ENCODE measurements at places on chromosomes 6 and 20.

DNA sequence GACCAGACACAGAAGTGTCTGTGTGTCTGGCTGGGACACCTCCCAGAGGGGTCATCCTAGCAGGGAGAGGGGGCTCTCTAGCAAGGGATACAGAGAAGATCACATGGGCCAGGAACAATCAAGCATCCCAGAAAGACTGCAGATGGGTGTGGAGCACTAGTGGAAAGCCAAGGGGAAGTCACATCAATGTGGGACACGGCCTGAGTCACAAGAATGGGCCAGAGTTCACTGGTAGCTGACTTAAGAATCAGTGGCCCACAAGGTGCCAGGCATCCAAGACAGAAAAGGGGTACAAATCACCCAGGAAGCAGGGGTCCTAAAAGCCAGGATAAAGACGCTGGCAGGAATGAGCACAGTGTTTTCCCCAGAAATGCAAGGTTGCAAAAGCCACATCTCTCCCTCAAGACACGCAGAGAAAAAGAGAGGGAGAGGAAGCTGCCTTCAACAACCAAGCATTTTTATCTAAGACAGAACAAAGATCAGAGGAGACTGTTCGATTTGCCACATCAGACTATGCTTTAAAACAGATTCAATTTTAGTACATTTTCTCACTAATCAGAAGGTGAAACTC lies 113.6 kb upstream of the DST start:
- no peak for DNase-seq

DNA sequence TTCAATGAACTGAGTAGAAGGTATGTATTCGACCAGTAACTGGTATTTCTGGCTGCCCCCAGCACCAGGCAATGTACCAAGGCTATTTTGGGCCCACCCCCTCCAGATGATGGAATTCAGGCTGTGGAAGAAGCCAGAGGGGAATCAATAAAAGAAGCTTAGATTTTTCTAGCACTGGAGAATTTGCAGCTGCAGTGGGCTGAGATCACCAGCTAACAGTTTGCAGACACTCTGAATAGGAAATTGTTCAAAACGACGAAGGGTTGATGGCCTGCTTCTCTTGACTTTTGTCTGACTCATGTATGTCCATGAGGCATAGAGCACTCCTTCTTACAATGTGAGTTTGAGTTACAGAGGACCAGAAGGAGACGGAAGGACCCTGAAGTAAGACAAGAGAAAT lies 32.4 kb upstream of the FBXO9 start:
- no peak for DNase-seq

DNA sequence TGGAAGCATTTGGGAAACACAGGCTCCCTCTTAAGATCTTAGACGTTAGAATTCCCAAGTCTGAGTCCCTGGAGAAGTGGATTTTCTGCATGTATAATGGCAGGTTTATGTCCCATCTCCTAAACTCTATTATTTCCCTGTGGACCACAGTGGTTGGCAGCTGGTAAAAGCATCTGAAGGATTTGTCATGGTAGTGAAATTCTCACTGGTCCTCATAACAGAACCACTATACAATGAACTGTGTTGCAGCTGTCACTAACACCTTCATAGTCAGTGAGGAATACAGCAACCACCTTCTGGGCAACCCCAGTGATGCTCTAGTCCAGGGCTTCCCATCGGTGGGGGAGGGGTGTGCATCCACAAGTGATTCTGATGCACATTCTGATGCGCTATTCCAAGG lies 396.9 kb downstream of the ZFAND3 start:
- DNase-seq = no peak

DNA sequence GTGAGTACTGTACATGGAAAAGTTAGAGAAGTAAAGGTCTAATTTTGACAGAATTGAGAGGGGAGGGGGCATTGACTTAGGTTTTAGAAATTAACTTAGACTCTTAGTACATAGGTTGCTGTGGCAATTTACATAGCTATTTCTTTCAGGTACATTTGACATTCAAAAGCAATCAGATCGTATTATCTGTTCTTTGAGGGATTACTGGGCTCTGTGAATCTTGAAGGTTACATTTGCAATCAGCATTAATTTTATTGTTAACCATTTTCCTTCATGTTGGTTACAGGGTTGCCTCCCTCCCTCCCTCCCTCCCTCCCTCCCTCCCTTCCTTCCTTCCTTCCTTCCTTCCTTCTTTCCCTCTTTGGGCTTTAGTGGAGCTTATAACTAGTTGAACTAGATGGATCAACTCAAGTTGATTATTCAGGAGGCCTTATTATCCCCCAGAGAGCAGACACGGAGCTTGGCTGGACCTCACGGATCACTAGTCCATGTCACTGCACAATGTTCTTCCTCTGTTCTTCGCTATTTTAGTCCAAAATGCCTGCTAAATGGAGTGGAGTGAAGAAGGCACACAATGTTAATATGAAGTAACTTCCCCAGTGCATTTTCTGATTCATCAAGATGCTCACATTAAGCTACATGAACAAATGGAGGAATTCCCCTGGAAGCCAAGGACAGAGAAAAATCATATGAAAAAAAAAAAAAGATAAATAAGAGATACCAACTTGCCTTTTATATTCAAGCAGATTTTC lies 87.8 kb downstream of the PLCB4 start:
- no peak for DNase-seq

- DNase-seq = no peak
Measured at GRCh38 chr20:8903655-8904605, 165.0 kb upstream of the PLCB4 start.

DNA sequence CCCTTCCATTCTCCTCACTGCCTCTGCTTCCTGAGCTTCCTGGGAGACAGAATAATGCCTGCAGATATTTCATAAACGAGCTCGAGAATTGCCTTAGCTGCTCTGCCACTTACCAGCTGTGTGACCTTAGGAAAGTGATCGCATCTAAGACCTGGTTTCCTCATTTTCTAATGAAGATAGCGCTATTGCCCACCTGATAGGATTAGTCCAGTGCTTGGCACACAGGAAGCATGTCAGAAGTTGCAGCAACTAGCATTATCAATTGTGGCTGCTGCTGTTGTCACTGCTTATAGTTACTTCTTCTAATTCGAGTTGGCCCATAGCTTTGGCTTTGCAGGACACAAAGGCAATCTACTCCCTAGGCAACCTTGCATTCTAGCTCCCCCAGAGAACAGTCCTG lies 305.5 kb upstream of the SGK1 start:
- no peak for DNase-seq

DNA sequence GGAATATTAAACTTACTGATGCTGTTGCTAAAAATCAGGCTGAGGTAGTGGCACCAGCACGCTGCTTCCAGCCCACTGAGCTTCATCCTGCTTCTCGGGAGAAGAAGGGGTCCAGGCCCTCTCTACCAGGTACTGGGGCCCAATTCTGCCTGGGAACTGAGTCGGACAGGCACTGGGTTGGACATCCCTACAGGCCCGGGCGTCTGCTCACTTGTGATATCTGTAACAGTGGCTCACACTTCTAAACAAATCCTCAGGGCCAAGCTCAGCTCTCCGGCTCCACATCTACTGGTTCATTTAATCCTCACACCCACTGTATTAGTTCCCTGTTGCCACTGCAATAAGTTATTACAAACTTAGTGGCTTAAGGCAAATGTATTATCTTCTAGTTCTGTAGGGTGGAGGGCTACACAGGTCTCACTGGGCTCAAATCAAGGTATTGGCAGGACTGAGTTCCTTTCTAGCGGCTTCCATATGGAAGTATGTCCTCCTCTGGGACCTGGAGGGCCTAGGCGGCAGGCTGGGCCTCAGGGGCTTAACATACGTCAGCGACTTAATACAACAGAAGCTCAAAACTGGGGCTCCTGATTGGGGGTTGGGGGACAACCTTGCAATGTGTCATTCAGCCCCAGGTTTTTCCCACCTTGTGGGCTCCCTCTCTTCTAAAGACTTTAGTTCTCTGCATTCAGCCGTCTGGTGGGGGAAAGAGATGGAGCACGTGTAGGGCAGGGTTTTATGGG lies 1.6 kb upstream of the KCNK15 start:
- no peak for DNase-seq

DNA sequence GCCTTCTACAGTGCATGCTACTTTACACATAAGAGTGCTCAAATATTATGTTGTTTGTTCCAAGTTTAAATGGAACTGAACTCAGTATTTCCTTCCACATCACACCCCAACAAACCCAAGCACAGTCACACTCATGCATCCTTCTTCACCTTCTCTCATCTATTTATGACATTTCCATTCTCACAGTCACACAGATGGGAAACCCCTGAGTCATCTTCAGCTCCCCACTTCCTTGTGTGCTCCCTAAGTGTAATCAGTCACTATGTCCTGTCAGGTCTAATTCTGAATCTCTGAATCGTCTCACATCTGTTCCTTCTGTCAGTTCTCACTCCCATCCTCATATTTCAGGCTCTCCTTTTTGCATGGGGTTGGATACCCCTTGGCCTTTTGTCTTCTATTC lies 96.0 kb downstream of the RIMS1 start:
- DNase-seq = no peak

- DNase-seq = no peak
Measured at GRCh38 chr6:167533851-167534250, 209.0 kb downstream of the TTLL2 start.

DNA sequence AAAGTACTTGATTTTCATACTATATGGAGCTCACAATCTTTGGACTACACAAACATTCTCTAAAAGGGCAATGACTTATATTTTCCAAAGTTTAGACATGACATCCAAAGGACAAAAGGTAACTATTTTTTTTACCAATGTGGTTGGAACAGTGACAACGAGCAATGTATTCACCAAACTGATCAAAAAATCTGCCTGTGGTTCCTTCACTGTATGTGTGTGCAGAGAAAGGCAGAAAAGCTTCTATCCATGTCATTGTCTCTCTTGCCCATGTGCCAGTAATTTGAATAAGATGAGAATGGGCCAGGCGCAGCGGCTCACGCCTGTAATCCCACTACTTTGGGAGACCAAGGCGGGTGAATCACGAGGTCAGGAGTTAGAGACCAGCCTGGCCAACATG lies 25.5 kb downstream of the MCUR1 start:
- no peak for DNase-seq

- DNase-seq = no peak
Measured at GRCh38 chr20:62887152-62887859, 25.7 kb upstream of the TCFL5 start.

GRCh38 chr20:39660965-39661364 lies 698.8 kb downstream of the DHX35 start:
- DNase-seq = no peak

- no peak for DNase-seq
Measured at GRCh38 chr6:70072540-70073179, 206.3 kb downstream of the COL19A1 start.

DNA sequence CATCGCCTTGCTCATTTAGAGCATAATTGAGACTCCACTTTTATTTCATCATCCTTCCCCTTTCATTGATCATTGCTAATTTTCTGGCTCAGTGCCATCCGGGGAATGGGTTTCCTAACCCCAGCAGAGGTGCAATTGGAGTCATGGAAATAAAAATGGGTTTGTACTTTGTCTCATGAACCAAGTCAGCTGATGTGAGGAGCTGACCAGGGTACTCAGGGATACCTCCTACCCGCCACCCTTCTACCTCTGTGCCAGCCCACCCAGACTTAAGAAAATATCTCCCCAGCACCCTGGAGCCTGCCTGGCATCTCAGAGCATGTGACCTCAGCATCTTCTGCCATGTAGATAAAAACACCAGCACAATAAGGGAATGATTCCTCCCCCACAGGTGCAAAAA lies 59.1 kb upstream of the MAFB start:
- no peak for DNase-seq

DNA sequence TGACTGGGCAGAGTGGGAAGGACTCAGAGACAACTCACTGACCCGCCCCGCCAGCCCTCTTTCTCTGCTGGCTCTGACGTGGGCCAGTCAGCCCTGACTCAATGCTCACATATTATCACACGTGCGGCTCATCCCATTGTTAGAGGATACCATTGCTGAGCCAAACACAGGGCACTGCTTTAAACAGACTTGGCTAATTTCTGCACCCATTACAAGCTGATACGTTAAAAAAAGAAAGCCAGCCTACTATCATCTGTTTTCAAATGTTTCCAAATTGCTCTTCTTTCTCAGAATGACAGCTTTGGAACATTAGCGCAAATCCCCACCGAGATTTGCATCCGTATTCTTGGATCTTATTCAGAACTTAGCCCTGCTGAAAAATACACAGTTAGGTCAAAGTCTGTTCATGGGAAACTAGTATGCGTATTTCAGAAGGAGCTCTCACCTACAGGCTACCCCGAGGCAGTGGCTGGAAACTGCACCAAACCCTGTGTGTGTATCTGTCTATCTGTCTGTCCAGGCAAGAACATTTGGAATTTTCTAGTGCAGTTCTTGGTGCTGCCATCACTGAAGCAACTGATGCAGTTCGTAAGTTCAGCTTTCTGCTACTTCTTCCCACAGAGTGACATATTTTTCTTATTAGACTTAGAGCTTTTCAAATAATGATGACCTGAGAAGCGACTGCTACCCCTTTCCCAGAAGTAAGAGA lies 32.8 kb downstream of the RAMACL start:
- no peak for DNase-seq

- no peak for DNase-seq
Measured at GRCh38 chr20:32678948-32679347, 5.2 kb upstream of the C20orf203 start.

GRCh38 chr20:5090191-5090590 lies 29.6 kb downstream of the PCNA start:
- no peak for DNase-seq

GRCh38 chr6:130070326-130070725 lies 51.9 kb downstream of the L3MBTL3 start:
- DNase-seq = no peak

- DNase-seq = no peak
Measured at GRCh38 chr20:57091748-57092111, 174.7 kb downstream of the BMP7 start.

- no peak for DNase-seq
Measured at GRCh38 chr6:28974505-28974904, 30.6 kb downstream of the ZNF311 start.

DNA sequence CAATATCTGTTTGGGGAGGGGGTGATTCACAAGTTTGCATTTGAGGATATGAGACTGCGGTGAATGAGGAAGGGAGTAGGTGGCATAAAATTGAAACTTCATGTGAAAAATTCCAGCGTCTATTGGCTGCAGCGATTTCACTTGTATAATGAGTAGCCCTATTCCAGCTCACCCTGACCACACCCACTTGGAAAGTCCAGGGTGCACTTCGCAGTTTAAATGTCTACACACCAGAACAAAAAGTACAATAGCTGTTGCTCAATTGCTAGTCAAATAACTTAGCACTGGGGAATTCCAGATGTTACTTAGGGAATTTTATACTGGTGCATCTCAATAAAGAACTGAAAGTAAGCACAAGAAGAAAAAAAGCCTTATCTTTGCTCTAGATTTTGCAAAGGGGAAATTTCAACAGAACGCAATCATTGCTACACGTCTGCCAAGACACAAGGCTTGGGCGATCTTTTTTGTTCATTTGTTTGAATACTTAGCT lies 6.3 kb downstream of the TNFAIP3 start:
- no peak for DNase-seq

- DNase-seq = no peak
Measured at GRCh38 chr6:57262901-57263694, 41.0 kb upstream of the RAB23 start.

GRCh38 chr6:127102299-127102698 lies 16.2 kb upstream of the RSPO3 start:
- DNase-seq = no peak

- no peak for DNase-seq
Measured at GRCh38 chr20:19995220-19995863, 21.8 kb upstream of the NAA20 start.

All from type B pancreatic cell (in vitro differentiated cells).